ENCODE measurements at places on chromosomes 6 and 20.

- DNase-seq: no peak
Measured at GRCh38 chr20:38197217-38197616, 32.1 kb upstream of the TGM2 start.

DNA sequence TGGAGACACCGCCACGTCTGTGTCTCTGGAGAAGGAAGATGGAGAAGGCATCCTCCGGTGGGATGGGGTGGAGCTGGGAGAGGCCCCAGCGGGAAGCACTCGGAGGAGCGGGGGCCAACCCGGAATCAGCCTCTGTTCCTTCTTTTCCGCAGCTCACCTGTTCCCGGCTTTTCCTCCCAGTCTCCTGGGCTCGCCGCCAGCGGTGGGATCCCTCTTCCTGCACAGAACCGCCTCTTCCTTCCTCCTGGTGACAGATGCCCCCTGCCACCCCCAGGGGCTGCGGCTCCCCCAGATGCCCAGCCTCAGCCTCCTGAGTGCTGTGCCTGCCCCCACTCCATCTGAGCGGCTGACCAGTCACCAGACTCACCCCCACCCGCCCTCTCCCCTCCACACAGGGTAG is 23.3 kb downstream of the RAMACL start:
- no peak for DNase-seq

- no peak for DNase-seq
Measured at GRCh38 chr20:23200914-23201313, 114.8 kb upstream of the CD93 start.

- DNase-seq: peak; percentile 79
Measured at GRCh38 chr6:73521351-73521985, 636 bp upstream of the EEF1A1 start.

GRCh38 chr20:22429175-22430153 is 154.9 kb downstream of the FOXA2 start:
- DNase-seq: no peak

GRCh38 chr6:97805596-97805995 is 522.6 kb upstream of the MMS22L start:
- DNase-seq: no peak

DNA sequence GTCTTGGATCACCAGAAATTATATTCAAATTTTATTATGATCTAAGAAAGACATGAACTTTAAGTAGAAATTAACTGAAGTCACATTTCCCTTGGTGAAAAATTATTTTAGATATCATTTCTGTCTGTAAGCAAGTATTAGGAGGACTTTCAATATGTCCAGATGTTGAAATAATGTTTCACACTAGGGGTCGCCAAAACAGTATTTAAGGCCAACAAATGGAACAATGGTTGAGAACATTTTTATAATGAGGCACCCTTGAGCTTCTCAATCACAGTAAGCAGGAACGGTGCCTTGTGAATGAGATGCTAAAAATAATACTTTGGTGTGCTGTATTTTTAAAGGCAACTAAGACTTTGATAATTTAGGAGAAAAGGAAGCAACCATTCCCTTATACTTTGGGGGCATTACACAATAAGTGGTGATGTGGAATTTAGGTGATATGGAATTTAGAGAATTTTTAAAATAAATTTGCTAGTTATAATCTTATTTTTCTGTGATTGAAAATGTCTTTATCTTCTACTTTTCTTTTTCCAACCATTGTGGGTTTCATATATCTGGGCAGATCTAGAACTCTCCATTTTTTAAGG is 9.6 kb upstream of the SF3B5 start:
- no peak for DNase-seq

GRCh38 chr6:105561486-105561885 is 158.6 kb upstream of the PREP start:
- no peak for DNase-seq

GRCh38 chr6:100475554-100476320 is 11.0 kb upstream of the SIM1 start:
- no peak for DNase-seq

- DNase-seq: peak; percentile 27
Measured at GRCh38 chr6:17281100-17281496, at the start of gene RBM24. TSS of gene RBM24 (plus strand) at chr6:17281361. CDS start at chr6:17281582, 221 bp downstream.

GRCh38 chr6:73514746-73515110 is 6.1 kb downstream of the EEF1A1 start:
- no peak for DNase-seq

- DNase-seq: peak; percentile 47
Measured at GRCh38 chr6:36129941-36130666, at the start of gene MAPK13. TSS of gene MAPK13 (plus strand) at chr6:36130513. CDS start at chr6:36130583, 70 bp downstream.

GRCh38 chr6:167565884-167566599 is 241.2 kb downstream of the TTLL2 start:
- no peak for DNase-seq

- DNase-seq: no peak
Measured at GRCh38 chr6:122405417-122405816, 6.0 kb downstream of the HSF2 start.

DNA sequence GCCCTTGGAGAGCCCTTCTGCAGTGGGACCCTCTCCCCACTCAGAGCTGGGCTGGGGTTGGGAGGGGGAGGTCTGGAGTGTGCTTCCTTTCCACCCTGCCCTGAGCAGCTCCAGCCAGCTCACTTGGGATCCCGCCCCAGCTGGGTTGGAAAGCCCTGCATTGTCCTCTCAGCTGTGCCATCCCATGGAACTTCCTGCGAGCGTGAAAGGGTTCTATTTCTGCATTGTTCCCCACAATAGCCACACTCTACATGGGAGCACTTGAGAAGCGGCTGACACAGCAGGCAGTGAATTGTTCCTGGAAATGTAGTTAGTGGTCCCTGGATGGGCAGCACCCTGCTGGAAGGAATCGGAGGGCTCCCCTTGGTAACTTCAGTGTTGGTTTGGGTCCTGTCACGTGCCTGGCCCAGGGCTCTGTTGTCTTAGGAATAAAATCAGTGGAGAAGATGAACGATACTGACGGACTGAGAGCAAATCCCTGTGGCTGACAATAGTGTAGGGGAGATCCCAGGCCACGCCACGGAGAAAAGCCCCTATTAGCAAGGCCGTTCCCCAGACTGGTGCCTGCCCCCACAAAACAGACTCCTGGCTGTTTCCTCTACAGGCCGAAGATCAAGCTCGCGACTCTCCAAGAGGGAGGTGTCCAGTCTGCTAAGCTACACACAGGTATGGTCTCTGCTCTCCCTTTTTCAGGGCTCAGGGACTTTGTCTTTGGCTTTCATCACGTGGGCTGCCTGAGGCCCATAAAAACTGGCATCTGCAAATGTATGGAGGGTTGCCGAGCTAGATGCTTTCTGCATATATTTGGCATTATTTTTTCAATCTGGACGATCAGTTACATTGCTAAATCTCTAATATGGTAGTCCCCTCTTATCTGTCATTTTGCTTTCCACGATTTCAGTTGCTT is 18.8 kb downstream of the DNMT3B start:
- DNase-seq: no peak

GRCh38 chr6:88360203-88360797 is 194.2 kb upstream of the CNR1 start:
- DNase-seq: no peak

- no peak for DNase-seq
Measured at GRCh38 chr6:35341557-35341956, 801 bp upstream of the PPARD start.

DNA sequence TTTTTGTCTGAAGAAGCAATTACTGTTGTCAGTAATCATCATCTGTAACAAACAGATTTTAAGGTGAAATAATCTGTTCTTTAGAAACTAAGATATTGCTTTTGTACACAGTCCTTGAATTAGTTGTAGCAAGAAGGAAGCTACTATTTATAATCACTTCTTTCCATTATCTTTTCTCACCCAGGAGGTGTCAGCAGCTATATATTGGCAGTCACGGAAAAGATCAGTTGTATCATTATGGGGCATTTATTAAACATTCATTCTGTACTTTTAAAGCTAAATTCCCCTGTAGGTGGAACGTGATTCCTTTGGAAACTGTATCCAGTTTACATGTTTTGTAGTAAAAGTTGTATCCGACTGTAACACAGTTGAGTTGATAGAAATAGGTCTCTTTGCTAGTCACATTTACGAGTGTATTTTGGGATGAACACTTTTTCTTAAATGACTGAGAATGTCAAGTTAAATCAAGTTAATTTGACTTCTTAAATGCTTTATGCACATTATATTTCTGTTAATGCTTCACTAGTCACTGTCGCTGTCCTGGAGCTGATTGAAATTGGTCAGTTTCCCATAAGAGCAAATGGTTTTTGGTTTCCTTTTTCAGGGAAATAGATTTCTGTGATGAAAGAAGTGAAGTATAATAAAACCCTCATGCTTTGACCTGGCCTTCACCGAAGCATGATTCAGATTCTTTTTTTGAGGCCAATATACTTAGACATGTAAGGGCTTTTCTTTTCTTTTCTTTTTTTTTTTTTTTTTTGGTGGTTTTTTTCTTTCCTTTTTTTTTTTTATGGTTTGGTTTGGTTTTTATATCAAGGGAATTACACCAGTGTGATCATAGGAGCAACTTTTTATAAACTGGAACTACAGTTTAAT is 5.1 kb downstream of the QKI start:
- no peak for DNase-seq

GRCh38 chr6:156150391-156150790 is 626.8 kb upstream of the ARID1B start:
- no peak for DNase-seq

DNA sequence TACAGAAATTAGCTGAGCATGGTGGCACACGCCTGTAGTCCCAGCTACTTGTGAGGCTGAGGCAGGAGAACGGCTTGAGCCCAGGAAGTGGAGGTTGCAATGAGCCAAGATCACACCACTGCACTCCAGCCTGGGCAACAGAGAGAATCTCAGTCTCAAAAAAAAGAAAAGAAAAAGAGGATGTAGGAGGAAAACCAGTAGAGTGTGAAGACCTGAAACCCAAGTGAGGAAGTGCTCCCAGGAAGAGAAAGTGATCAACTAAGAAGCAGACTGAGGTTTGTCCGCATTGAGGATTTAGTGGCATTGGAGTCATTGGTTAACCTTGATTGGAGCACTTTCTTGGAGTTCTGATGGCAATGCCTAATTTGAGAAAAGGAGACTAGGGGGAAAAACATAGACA is 20.6 kb upstream of the TASP1 start:
- DNase-seq: no peak

GRCh38 chr20:50762045-50762422 is 30.7 kb downstream of the PARD6B start:
- DNase-seq: no peak

GRCh38 chr6:160428818-160429619 is 80.8 kb downstream of the SLC22A3 start:
- DNase-seq: no peak

DNA sequence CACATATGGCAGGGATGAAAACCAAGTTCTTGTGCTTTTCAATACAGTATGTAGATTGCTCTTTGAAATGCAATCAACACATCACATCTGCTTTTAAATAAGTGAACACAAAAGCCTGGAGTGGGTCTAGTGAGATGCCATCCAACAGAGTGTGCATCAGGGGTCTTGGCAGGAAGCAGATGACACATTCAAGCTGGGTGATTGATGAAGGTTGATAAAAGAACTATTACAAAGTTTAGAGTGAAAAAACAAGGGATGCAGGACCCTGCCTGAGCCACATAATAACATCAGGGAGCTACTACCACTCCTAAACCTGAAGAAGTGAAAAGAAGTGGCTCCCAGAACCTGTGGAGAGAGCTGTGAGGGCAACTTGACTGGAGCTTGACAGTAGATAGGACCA is 16.6 kb upstream of the PLCB1 start:
- no peak for DNase-seq

DNA sequence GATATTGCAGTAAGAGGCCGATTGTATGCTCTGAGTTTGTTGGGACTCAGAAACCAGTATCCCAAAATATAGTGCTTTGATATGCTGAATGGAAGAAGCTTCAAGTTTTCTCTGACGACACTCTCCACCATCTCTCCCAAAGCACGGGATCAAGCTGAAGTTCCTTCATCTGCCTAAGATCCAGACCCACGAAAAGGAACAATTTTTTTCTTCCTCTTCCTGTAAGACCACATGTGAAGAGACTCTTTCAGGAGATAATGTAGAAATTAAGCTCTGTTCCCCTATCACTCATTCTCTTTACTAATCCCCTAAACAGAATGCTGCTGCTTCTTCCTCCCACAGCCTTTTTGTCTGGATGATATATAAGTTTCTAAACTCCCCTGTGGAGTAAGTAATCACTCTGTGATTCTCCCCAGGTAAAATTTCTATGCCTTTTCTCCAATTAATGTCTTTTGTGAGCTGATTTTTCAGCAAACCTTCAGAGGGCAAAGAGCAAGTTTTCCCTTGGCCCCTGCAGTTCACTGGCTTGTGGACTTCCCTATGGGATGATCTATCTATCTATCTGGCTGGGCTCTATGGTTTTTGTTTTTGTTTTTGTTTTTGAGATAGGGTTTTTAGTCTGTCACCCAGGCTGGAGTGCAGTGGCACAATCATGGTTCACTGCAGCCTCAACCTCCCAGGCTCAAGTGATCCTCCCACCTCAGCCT is 13.5 kb upstream of the PNRC1 start:
- no peak for DNase-seq

- DNase-seq: no peak
Measured at GRCh38 chr6:142786476-142786875, 158.5 kb downstream of the HIVEP2 start.

- no peak for DNase-seq
Measured at GRCh38 chr6:126923807-126924206, 194.7 kb upstream of the RSPO3 start.

GRCh38 chr6:39303425-39304153 is 10.6 kb downstream of the KCNK17 start:
- DNase-seq: no peak

DNA sequence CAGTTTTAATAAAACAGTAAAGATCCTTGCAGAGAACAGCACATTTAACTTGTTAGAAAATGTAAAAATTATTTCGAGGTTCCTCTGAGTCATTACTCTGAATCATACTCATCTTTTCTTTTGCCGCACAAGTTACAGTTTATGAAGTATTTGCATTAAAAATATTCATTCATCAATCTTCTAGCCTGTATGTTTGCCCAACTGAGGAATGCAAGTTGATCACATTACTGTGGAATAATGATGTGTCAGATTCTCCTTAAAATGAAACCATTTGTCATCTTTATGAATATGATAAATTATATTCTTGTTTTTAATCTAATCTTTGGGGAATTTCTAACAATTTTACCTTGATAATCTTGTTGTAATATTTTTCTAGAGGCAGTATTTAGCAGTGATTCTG is 340.4 kb upstream of the OPRM1 start:
- DNase-seq: no peak

DNA sequence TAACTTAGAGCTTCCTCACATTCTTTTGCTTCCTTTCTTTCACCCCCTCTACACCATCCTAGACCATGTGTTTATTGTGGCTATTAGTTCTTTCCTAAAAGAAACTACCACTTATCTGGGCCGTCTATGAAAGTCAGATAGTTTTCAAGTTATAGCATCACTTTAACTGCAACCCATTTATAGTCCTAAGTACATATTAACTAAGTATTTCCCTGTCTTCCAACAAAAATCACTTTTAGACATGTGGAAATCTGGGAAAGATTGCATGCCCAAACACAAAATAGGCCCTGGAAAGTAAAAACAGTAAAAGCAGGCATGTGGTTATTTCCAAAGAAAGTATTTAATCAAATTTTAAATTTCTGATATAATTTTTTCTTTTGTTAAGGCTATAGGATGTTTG is 5.5 kb downstream of the MYLIP start:
- DNase-seq: no peak

Data from activated naive CD4-positive, alpha-beta T cell treated with anti-CD3 and anti-CD28 coated beads, Interleukin-2, amount 50 U/mL, for 16 hours (primary cell).